IPS-NIHi11 (cell line): ENCODE measurements at places on chromosomes 16 and 17.
A peak's percentile ranks its signal among the peaks of the same experiment; 100 is the strongest.

GRCh38 chr17:79810130-79811010 lies 13.5 kb upstream of the CBX8 start:
- DNase-seq: peak; percentile 86

DNA sequence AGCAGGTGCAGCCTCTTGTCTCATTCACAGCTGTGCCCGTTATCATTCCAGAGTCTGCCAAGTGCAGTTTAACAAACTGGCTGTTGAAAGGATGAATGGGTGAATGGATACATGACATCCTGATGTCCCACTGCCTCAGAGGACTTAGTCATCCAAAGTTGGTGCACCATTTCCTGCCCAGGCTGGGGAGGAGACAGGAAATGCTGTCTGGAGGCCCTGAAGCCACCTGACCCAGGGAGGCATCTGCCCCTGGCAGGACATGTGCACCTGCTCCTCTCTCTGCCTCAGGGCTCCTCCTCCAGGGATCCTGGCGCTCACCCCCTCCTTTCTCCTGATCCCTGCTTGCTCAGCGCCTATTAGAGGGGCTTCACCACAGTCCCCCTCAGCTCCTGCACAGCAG lies 1.8 kb upstream of the CD300C start:
- DNase-seq: no peak

- DNase-seq: no peak
Observed at GRCh38 chr17:1322014-1322428, 42.6 kb downstream of the TRARG1 start.

- DNase-seq: peak; percentile 86
Observed at GRCh38 chr16:86016201-86016965, 117.4 kb downstream of the IRF8 start.

DNA sequence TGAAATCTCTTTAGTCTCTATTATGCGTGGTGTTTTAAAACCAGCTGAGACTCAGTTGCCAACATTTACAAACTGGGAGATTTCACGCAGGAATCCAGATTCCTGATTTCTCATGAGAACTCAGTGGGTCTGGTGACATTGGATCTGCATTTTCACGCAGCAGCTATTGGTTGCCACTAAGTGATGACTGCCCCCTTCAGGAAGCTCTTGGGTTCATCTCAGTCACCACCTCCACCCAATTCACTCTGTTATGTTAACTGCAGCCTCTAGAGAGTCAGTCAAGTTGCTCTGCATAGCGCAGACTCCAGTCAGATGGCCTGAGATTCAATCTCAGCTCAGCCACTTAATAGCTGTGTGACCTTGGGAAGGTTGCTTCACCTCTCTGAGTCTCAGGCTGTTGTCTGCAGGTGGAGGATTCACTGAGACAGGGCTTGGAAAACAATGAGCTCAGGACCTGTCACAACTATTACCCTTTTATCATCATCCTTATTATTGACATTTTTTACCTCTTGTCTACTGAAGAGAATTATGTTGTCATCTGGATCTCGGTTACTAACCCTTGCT lies 6.4 kb downstream of the SHISA9 start:
- DNase-seq: peak; percentile 43

DNA sequence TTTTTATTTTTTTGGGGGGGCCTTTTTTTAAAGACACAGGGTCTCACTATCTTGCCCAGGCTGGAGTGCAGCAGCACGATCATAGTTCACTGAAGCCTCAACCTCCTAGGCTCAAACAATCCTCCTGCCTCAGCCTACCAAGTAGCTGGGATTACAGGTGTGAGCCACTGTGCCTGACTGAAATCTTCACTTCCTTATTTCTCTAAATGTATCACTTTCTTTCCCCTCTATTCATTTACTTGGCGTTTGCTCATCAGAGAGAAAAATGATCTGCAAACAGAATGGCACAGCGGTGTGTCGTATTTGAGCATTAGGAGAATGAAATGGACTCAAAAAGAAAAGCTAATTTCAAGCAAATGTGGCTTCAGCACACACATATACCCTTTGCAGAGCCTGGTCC lies 44.3 kb upstream of the CDH5 start:
- DNase-seq: no peak
